Mesothelial cell of epicardium (in vitro differentiated cells): ENCODE measurements at places on chromosomes 5 and 9. TPM values are rescaled to one million over a fixed set of nuclear protein-coding genes. Genes with fewer than 3 reads are reported as not detected.

DNA sequence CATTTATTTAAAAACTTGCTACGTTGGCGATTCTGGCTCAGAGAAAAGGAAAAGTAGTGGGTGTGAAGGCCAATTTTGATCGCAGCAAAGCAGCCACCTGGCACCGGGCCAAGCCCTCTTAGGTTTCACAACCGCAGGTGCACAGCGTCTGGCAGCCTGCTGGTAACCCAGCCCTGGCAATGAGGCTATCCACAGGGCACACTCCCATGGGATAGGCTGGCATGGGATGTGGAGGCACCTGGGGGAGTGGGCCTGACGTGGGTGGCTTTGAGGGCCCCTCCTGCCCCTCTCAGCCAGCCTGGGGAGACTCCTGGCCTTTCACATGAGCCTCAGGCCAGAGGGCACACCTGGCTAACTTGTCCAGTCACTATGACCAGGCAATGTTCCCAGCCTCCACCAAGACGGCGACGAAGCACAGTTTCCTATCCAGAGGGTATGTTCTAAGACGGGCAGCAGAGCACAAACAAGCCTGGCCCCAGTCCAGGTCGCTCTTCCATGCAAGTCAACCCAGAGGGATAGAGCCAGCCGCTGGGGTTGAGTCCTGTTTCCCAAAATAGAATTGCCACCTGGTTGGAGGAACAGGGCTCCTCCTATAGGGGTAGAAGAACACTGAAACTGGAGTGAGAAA, 19.0 kb downstream of the CMBL start:
- peak; percentile 46 for DNase-seq

DNA sequence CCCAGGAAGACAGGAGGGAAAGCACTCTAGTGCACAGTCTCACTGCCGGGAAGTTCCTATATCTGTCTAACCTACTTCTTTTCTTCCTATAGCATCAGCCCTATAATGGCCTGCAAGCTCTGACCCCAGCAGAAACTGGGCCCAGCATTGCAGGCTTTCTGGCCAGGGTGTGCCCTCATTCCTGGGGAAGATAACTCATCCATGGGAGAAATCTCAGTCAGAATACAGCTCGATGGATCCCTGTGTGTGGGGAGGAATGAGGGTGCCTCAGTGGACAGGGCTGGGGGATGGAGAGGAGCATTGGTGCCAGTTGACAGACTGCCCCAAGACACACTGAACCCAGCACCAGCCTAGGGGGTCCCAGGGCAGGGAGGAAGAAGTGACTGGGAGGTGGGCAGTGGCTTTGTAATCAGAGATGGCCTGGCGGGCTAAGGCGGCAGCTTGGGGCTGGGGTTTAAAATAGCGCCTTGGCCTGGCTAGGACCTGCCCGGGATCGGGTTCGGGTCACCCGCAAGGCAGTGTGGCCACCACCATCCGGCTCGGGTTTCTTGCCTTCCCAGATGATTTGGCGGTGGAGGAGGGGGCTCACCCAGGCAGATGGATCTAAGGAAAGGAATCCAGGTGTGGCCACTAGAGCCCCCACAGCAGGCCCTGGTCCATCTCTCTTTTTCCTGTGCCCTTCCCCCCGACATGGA, 7.6 kb upstream of the CXXC5 start:
- DNase-seq = peak; percentile 34

DNA sequence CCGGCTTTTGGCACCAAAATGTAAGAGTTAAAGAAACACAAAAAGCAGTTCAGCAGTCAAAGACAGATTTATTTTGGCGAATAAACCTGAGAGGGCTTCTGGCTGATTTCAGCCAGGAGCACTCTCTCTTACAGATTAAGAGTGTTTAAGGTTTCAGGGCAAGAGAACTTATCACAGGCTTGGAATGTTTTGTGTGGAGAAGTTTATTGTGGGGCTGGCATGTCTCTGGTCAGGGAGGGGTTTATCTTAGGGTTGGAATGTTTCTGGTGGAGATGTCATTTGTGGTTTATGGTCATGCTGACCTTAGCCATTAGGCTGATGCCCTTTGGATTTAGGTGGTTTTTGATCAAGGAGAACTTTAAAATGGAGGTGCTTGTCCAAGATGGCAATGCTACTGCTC, 622.3 kb upstream of the PTPRD start:
- no peak for DNase-seq

DNA sequence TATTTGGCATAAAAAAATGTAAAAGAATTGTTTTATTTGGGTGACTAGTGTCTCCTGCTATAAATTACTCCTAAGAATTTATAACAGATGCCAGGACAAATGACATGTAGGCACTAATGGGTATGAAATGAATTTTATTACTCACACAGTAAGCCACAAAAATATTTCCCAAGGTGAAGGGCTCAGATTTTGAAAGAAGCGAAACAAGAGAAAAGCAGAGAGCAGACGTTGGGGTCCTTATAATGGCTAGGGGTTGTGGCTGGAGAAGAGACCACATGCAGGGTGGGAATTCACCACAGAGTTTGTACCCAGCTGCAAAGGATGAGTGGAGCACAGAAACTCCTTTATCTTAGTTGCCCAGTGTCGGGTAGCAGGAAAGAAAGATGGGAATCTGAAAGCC, 45.0 kb upstream of the PRR16 start:
- no peak for DNase-seq

GRCh38 chr5:39223565-39224156, 4.3 kb upstream of the FYB1 start:
- DNase-seq = no peak

GRCh38 chr5:14056039-14056438, 87.1 kb upstream of the TRIO start:
- DNase-seq = no peak

DNA sequence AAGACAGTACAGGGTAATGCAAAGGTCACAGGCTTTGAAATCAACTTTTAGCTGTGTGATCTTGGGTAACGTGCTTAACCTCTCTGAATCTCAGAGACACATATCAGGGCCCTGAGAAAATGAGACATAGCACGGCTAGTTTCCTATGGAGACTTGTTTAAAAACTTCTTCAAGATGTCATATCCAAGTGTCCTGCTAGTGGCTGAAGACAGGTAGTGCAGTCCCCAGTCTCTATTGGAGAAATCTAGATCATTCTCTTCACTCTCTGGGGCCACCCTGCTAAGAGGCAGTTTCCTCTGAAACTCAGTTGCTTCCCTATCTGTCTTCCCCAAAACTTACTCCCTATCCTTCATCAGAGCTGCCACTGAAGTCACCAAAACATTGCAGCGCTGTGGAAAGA, 30.3 kb upstream of the GRXCR2 start:
- DNase-seq = no peak

- DNase-seq = no peak
These were observed 175.0 kb downstream of the GNAQ start for GRCh38 chr9:77856615-77857014.

Gene SPOCK1
- total RNA-seq = 5.0 to 6.6 TPM (median 6.4 TPM) in 3 replicates

Gene HSD17B4
- total RNA-seq = 119 to 146 TPM (median 136 TPM) in 3 replicates
